ENCODE measurements at places on chromosomes 7 and 10. TPM values are rescaled to one million over a fixed set of nuclear protein-coding genes. Genes with fewer than 3 reads are reported as not detected.

COL26A1 gene
- total RNA-seq = not detected

TPST1 gene
- 25.3 TPM for total RNA-seq

DNA sequence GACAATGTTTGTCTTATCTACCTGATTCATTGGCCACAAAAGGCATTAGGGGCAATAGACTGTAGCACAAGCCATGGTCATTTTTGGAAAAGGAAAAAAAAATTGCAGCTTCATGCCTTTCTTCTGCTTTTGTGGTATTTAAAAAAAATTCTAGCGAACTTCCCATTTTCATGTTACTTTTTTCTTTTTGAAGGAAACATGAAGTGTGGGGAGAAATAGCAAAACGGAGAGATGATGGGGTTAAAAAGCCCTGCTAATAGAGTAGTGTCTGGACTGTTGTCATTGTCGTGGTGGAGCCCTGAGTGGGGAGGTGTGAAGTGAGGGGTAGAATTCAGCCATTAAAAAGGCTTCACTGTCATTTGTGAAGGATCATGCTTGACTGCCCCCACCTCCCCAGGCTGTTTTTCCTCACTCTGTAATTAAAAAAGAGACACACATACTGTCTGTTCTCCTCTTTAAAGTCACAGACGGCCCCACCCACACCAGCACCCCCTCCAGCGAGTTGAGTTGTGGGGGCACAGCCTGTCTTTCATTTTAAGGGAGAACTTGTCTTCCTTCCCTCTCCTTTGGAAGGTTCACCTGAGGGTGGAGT, 272.4 kb downstream of the CREB5 start:
- no peak for ATAC-seq

GRCh38 chr10:47018026-47018735, 107.0 kb downstream of the PTPN20 start:
- ATAC-seq = no peak

GRCh38 chr10:51920672-51921071, 221.3 kb upstream of the CSTF2T start:
- no peak for ATAC-seq

PRPS1L1 gene
- not detected for total RNA-seq

- ATAC-seq = no peak
Measured at GRCh38 chr7:69367780-69368179, 230.5 kb upstream of the AUTS2 start.

MGMT gene
- 37.5 TPM for total RNA-seq
